GM23338 (cell line): ENCODE measurements at places on chromosomes 6 and 20. TPM values are rescaled to one million over a fixed set of nuclear protein-coding genes. Genes with fewer than 3 reads are reported as not detected.
A peak's percentile ranks its signal among the peaks of the same experiment; 100 is the strongest.

DNA sequence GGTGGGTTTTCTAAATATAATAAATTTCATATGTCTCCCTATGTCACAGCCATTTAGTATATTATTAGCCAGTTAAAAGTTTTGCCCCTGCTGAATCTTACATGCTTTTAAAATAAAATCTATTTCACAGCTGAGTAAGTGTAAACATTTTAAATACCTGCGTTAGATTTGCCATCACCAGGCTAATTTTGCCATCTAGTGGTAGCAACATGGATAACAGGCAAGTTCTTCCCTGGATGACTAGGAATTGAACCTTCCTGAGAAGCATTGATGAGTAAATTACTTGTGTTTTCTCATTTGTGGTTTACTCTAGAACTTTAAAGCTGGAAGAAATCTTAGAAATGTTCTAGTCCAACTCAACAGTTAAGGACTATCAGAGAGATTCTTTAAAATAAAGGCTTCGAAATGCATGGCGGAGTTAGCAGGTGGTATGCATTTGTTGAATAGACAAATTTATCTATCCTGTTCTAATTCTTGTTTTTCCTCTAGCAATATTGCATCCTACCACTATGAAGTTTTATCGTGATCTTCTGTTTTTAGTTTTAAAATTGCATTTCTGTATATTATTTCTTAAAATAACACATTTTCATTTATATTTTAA, 2.6 kb downstream of the PRSS35 start:
- peak; percentile 76 for DNase-seq
- H3K27ac ChIP-seq = no peak overlapping the region
- H3K36me3 ChIP-seq = no peaks in the 10 kb centered on the region
- H3K27me3 ChIP-seq = peaks cover 12% of the 10 kb centered on the region
- no peak overlapping the region for H3K4me3 ChIP-seq

- DNase-seq = no peak
- H3K27ac ChIP-seq = no peak overlapping the region
- no peaks in the 10 kb centered on the region for H3K27me3 ChIP-seq
- no peaks in the 10 kb centered on the region for H3K36me3 ChIP-seq
These were observed 96.7 kb downstream of the SLC22A23 start for GRCh38 chr6:3359973-3360726.

DNA sequence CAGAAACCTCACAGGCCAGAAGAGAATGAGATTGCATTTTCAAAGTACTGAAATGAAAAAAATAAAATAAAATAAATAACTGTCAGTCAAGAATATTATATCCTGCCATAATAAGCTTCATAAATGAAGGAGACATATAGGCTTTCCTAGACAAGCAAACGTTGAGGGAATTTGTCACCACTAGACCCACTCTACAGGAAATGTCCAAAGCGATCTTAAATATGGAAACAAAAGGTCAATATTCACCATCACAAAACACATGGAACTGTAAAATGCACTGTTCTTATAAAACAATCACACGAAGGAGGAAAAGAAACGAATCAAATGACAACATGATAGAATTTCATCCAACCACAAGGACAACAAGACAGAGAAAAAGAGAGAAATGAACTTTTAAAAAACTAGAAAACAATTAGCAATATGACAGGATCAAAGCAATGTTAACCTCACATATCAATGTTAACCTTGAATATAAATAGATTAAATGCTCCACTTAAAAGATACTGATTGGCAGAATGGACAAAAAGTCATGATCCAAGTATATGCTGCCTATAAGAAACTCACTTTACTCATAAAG, 218.7 kb upstream of the TAB2 start:
- no peaks in the 10 kb centered on the region for H3K36me3 ChIP-seq
- no peak overlapping the region for H3K4me3 ChIP-seq
- no peak overlapping the region for H3K27ac ChIP-seq
- no peaks in the 10 kb centered on the region for H3K27me3 ChIP-seq
- DNase-seq = no peak

- DNase-seq = no peak
- H3K4me3 ChIP-seq = no peak overlapping the region
- H3K27me3 ChIP-seq = no peaks in the 10 kb centered on the region
- H3K36me3 ChIP-seq = no peaks in the 10 kb centered on the region
These were observed 31.9 kb upstream of the PRELID3B start for GRCh38 chr20:59074456-59074855.

DNA sequence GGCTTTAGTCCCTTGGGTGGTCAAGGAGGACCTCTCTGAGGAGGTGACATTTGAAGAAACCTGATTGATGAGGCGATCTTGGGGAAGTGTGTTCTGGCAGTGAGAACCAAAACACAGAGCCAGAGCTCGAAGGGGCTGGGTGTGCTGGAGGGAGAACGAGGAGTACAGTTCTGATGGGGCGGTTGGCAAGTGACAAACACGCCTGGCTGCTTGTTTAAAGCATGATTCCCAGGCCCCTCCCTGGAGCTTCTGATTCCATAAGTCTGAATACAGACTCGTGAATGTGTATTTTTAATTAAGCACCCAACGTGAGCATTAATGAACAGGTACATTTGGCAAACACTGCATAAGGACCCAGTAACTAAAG, 886 bp upstream of the NFATC2 start:
- peaks cover 62% of the 10 kb centered on the region for H3K27me3 ChIP-seq
- H3K36me3 ChIP-seq = no peaks in the 10 kb centered on the region
- H3K4me1 ChIP-seq = no peaks in the 10 kb centered on the region; the same call in 1 of the 2 replicates
- no peak overlapping the region for H3K27ac ChIP-seq
- peak overlapping the region; percentile 69; the same call in 1 of the 2 replicates for H3K4me3 ChIP-seq

DNA sequence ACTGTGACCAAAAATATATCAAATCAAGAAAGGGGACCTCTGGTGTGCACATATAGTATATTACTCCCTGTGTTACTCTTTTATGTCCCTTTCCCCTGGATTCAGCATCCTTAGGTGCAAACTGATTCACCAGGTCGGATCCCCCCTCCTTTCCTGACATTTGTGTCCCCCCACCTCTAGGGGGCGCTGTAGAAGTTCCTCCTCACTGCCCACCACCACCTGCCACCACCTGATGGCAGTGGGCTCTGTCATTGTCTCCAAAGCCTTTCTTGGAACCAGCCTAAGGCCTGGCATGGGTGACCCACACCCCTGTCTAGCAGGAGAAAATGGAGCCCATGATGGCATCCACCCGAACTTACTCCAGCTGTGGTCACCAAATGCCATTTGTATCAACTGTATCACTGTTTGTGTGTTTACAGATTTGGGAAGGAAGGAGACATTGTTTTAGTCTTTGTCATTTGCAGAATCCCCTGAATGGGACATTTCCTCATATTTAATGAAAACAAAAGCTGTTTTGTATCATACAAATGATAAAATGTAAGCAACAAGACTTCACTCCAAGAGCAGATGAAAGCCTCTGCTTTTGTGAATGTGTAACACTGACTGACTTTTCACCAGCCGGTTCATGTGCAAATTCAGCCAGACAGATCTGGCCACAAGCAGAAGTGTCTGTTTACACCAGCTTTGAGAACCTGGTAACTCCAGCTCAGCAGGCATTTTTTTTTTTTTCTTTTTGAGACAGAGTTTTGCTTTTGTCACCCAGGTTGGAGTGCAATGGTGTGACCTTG, 66.2 kb downstream of the ARMC2 start:
- no peaks in the 10 kb centered on the region for H3K36me3 ChIP-seq
- H3K4me1 ChIP-seq = no peaks in the 10 kb centered on the region
- H3K4me3 ChIP-seq = no peak overlapping the region
- peak; percentile 89 for DNase-seq
- no peak overlapping the region for H3K27ac ChIP-seq

Gene FLRT3
- 0.17 and 0.19 TPM in 2 replicates for total RNA-seq

Gene SASH1
- total RNA-seq = 20.8 and 30.2 TPM in 2 replicates
